BE2C (cell line): ENCODE measurements at places on chromosomes 12 and 14.

GRCh38 chr12:130975116-130975515 lies 21.4 kb downstream of the ADGRD1 start:
- DNase-seq, result no peak

DNA sequence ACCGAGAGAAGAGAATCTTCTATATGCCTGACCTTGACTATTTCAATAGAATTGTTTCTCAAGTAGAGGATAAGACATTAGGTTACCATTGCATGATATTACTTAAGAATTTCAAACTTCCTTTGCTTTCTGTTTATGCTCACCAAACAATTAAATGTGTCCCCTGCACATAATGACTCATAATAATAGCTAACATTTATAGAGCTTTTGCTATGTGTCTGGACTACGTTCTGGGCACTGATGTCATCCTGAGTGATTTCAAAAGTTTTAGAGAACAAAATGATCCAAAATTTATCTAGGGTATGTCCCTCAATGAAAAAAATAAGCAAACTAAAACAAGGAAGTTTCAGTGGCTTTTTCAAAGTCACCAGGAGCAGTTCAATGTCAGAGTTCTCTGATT lies 38.8 kb downstream of the SLC15A5 start:
- no peak for DNase-seq

DNA sequence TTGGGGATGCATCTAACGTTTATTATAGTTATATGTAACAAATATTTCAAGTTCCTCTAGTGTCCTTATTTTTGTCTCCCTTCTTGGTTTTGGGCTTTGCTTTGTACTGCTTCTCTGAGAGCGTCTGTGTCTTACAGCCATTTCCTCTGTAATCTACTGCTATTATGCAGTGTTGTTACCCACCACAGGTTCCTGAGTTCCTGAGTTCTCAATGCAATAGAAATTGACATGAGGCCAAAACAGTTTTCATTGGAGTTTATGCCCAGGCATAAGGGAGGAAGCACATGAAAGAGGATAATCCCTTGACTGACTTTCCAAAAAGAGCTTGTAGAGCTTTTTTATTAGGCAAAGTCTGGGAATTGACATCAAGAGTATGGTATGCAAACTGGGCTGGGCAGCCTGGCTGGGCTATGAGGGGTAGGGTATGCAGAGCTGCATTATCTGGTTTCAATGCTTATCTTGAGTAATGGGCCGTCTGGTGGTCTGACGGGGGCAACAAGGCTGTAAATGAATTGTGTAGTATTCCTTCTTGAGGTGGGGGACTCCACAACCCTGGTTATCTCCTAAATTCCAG lies 722.5 kb upstream of the ATXN7L3B start:
- no peak for DNase-seq

DNA sequence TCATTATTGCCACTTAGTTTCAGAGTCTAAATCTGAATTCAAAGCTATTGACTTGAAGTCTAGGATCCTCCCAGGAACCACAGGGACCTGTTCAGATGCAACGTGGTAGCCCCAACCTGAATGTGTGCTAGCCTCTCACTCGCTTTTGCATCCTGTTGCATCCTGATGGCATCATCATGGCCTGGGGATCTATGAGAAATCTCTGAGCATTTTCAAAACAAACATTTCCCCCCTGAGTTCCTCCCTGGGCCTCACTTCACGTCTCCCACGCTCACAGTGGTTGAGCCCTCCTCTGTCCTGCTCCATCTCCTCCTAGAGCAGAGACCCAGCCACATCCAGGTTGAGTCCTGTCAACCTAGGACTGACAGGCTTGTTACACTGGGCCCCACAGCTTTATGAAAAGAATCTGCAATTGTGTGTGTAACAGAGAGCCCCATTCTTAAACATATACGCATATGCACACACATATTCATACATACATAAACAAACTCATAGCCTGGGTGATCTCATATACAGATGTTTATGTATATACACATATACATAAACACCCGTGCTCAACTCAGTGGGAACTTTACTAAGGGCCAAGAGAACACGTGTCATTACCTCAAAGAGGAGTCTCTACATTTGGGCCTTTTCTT lies 5.4 kb upstream of the KRT72 start:
- DNase-seq, result no peak

DNA sequence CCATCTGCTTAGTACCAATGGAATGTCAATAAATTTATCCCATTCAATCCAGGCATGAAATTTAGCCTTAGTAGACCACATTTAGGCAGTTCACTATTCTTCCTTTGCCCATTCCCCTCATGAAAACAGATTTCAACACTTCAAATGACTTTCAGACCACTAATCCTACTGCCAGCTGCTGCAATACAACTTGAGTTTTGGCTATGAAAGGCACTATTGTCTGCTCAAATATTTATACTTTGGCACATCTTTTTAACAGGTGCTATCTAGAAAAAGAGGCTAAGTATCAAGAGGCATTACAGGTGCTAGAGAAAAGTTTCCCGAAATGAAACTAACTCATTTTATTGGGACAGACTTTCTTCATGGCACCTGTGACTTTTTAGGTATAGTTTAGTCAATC lies 499.8 kb downstream of the C12orf50 start:
- DNase-seq, result no peak

GRCh38 chr12:32334371-32334777 lies 65.0 kb upstream of the FGD4 start:
- DNase-seq, result no peak

GRCh38 chr14:104794631-104794992 lies 936 bp downstream of the AKT1 start:
- DNase-seq, result no peak

DNA sequence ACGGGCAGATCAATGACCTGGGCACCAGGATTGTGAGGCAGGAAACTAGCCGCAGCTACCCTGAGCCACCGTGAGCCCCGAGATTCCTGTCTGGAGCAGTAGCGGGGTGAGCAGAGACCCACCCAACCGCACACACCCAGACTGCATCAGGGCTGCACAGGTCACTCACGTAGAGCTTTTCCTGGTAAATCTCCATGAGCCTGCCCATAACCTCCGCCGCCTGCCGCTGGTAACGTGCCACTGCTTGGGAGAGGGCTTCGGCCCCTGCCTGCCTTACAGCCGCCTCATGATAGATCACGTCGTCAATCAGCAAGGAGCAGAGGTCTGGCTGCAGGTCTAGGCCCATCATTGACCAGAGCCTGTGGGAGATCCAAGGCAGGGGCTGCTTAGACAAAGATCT lies 38.5 kb upstream of the RAB35 start:
- DNase-seq, result no peak

- no peak for DNase-seq
Measured at GRCh38 chr12:15575671-15576541, 213.3 kb downstream of the EPS8 start.

- DNase-seq, result no peak
Measured at GRCh38 chr12:2401040-2401439, 348.3 kb downstream of the CACNA1C start.

DNA sequence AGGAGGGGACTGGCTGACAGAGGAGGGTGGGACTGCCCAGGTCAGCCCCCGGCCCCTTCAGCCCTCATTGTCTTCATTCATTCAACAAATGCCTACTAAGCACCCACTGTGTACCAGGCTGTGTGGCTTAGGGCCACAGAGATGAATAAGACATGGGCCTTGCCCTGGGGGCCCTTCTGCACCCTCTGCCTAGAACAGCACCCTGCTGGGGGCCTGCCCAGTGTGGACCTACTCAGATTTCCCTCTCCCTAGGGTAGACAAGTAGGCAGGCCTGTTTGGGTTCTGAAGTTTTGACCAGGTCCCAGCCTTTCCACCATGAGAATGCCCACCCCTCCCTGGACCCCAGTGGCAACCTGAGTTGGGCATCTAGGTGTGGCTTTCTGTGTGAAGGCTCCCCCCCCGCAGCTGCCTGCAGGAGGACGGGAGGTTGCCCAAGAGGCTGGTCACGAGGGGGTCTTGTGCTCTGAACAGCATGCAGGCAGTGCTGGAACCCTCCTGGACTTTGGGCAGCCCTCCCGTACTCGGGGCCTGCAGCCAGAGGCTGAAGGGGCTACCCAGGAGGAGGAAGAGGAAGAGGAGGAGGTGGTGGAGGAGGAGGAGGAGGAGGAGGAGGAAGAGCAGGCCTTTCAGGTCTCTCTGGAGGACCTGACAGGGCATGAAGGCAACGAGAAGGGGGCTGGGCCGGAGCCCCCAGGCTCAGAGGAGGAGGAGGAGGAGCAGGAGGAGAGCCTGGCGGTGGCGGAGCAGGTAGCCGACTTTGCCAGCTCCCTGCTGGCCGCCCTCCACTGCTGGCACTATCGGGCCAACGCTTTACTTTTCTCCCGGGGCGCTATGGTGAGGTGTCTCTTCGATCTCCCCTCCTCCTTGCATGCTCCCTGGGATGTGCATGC lies 33.4 kb downstream of the PLEKHG3 start:
- DNase-seq, result no peak

DNA sequence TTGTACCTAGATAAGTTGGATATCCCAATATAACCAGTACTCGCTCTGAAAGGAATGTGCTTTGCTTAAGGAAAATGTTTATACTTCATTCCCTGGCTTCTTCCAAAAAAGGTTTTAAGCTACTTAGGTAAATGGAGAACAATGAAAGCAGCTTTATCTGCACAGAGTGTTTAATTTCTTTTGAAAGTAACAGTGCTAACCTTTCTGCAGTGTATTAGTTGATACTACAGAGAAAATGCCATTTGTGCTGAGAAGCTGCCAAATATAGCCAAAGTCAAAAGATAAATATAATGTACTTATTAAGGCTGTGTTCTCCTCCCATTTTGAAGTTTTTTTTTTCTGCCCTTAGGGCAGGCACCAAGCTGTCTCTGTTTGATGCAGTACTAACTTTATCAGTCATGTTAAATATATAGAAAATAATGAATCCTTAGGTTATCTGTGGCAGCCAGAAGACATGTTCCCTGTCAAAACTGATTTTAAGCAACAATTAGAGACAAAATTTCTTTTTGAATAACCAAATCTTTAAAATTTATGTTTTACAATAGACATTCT lies 145.4 kb upstream of the KITLG start:
- peak; percentile 23 for DNase-seq

GRCh38 chr14:77043984-77044485 lies 15.5 kb upstream of the IRF2BPL start:
- no peak for DNase-seq

GRCh38 chr12:57128519-57129247 lies 400 bp downstream of the LRP1 start:
- no peak for DNase-seq

DNA sequence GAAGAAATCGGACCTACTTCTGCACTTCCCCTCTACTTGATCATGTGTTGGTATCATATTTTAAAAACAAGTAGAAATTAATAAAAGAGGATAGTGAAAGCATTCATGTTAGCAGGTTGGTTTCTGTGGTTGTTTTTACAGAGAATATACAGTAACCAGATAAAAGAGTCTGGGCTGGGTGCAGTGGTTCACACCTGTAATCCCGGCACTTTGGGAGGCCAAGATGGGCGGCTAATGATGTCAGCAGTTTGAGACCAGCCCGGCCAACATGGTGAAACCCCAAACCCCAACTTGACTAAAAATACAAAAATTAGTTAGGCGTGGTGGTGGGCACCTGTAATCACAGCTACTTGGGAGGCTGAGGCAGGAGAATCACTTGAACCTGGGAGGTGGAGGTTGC lies 55.9 kb downstream of the LRP6 start:
- no peak for DNase-seq

DNA sequence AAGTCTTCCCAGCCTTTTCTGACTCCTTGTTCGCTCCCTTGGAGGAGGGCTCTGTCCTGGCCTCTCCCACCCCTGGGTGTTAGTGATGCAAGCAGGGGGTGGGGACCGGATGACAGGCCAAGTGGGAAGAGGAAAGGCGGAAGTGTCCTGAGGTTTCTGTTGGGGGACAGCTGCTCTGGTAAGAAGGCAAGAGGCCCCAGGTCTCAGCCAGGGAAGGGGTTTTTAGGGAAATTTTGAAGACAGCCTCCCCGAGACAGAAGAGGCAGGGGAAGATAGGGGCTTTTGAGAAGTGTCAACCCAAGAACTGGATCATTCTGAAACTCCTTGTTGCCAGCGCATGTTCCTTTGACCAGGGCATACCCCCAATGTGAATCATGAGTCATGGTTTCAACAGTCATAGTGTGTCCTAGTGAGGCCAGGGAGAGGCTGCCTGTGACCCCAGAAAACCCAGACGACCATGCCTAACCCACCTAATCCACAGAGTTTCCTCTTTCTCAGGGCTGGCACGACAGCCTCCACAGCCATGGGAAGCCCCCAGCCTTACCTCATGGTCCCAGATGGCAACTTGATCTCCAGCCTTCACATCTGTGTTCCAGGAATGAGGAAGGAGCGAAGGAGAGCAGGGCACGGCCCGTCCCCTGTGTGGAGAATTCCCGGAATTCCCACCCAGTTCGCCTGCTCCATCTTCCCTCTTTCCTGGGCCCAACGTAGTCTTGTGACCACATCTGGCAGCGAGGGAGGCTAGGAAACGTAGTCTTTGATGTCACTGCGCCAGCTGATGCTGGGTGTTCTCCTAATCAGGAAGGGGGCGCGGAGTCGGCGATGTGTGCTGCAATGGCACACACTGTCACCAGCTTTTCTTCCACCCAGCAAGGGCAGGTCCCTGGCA lies 4.9 kb upstream of the GPR132 start:
- DNase-seq, result no peak

- DNase-seq, result no peak
Measured at GRCh38 chr14:94671870-94672444, 59.8 kb downstream of the SERPINA3 start.

DNA sequence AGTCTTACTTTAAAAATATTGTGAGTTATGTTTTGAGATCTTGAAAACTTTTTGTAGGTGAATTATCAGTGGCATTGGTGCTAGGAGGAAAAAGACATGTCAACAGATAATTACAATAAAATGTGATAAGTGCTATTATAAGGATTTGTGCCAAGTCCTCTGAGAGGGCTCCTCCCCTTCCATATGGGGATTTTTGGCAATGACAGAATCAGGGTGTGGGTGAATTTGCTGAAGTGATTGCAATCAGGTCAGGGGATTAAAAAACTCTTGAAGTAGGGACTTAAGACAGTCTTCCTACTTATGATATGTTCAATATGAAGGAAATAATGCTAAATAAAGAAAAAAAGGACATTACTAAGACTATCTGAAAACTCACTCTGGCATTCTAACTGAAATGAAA lies 122.5 kb downstream of the SLC15A5 start:
- DNase-seq, result no peak

DNA sequence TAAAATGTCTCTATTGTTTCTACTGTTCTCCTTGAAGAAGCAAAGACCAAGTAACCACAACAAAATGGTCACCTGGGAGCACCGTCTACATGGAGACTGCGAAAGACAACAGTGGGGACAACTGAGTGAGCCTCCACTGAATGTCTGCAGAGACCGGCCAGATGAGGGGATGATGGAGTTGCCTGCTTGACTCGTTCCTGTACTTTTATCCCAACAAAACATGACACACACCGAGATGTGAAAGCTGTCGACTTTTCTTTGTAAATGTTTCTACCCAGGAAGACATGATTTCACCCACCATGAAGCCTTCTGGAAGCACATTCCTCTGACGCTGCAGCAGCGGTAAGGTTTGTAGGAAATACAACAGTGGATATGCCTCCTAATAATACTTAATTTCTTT lies 66.9 kb downstream of the FOXN3 start:
- DNase-seq, result no peak
